ENCODE measurements at places on chromosomes 2 and 18.

DNA sequence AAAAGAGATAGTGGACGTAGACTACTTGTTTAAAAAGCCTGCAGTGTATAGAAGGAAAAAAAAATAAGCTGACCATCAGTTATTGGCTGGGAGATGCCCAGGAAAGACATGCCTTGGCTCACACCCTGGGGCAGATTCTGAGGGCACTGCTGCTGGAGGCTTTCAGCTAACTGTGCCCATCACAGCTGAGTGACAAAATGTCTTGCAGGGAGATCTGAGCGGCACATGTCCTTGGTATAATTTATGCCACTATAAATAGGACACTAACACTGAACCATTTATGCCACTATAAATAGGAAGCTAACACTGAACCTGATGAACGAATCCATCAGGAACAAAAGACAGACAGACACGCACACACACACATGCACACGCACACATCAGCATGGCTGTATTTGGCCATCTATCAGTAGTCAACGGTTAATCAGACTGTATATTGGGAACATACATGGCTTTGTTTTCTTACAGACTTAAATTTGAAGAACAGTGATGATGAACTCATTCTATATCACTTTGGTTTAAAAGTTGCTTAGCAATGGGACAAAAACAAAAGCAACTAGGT lies 68.2 kb upstream of the NOSTRIN start:
- no peak for DNase-seq

- peak; percentile 7 for DNase-seq
These were observed 65.7 kb downstream of the SPRED2 start for GRCh38 chr2:65366595-65367125.

DNA sequence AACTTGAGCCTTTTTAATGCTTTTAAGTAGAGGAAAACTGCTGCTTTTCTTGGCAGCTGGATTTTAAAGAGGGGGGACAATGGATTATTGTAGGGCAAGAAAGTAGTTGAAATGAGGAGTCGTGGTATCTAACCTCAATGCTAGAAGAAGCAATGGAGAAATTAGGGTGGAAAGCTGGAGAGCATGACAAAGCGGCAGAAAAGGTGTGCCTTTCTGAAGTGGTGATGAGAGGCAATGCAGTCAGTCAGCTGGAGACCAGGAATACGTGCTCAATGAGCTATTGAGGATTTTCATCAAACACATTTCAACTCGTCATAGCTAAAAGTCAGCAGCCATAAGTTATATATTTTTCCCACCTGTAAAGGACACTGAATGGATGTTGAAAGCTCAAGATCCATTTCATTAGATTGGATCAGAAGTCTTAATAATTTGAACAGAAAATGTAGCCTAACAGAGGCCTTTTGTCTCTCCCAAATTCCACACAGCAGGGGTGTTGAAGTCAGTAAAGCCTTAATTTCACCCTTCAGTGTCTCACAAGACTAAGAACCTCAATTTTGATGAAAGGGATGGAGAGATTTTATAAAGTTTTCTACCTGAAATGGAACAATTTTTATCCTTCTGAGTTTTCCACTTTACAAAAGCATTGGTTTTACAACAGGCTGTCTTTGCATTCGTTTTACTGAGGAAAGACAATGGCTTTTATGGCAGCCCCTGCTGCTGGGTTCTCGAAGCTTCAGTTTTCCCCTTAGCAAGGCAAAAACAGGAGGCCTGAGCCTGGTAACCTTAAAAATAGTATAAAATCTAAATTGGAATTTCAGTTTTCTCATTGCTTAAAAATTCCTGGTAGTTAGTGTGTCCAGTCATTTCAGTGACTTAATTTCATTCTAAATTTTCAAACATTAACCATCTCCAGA lies 131.1 kb downstream of the CCDC102B start:
- no peak for DNase-seq

GRCh38 chr2:134315471-134315870 lies 61.6 kb downstream of the MGAT5 start:
- DNase-seq, result no peak

DNA sequence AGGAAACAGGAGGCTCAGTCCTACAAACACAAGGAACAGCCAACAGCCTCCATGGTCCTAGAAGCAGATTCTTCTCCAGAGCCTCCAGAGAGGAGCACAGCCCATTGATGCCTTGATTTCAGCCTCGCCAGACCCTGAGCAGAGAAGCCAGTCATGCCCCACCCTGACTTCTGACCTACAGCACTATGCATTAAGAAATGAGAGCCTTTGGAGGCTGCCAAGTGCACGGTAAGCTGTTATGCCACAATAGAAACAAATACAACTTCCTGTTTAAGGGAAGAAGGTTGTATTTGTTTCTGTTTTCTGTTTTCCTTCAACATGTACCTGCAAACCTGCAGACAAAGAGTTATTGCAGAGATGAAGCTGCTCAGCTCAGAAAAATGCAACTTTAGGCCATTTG lies 181.3 kb upstream of the AGAP1 start:
- DNase-seq, result no peak

- no peak for DNase-seq
These were observed 899.7 kb upstream of the VRK2 start for GRCh38 chr2:57146951-57147350.

GRCh38 chr18:63848159-63848558 lies 39.3 kb upstream of the SERPINB2 start:
- peak; percentile 9 for DNase-seq

DNA sequence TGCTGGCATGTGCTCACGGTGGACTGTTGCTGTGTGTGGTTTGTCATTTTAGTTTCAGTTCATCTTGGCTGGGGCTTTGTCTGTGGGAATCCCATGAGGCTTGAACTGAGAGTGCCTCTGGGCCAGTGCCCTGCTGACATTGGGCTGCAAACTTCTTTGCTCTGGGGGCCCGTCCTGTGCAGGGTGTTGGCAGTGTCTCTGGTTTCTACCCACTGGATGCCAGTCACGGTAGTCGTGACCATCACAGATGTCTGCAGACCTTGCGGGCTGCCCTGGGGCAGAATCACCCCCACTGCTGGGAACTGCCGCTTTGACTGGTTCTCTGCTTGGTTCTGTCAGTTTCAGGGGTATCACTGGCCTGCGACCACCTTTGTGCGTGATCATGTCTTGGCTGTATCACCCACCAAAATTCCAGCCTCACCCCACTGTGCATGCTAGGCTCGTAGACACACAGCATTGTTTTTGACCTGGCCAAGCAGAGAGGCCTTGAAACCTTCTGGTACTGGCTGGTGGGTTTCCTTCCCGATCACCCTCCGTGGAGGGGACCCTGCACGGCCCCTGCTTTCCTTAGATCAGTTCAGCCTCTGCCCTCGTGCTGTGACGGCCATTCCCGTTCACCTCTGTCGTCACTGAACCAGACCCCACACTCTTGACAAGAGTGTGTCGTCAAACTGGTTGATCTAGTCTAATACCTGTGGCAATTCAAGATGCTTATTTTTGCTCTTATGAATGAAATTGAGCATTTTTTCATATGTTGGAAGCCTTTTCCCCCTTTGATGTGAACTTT lies 57.6 kb downstream of the KCNG2 start:
- no peak for DNase-seq

DNA sequence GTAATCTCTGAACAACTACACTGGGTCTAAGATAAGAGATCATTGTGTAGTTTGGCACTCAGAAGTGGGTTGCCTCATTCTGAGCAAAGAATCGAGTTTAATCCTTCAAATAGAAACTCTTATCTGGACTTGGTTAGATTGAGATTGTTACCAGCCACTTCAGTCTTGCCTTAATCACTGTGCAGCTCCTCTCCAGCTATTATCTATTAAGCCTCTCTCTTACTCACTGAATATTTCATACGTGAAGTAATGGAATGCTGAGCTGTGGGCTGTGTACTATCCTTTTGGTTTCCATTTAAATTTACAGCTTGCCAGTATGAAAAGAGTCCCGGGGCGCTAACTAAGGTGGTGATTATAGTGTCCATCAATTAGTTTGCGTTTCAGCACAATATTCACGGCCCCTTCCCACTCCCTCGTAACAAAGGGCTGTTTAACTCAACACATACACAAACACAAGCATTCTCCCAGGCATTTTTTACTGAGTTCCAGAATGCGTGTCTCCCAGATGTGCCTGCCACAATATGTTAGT lies 65.7 kb upstream of the NCKAP5 start:
- DNase-seq, result no peak

DNA sequence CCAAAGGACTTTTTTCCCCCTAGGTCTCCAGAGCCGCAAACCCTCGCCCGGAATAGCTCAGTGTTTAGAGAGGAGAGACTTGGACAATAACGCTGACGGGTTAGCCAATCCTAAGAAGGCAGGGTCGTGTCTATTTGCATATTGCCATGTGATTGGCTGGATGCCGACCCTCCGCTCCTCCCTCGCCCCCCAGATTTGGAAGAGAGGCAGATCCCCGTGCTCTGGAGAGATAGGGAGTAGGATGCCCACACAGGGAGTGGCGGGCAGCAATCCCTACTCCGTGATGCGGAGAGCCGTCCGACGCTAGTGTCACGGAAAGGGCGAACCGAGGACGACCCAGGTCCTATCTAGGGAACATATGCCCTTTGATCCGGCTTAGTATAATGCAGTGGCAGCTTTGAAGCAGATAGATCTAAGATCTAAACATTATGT lies 1.4 kb downstream of the WNT6 start:
- no peak for DNase-seq

GRCh38 chr2:150147889-150148683 lies 339.4 kb downstream of the RND3 start:
- no peak for DNase-seq

GRCh38 chr2:192775011-192775410 lies 580.3 kb upstream of the TMEFF2 start:
- no peak for DNase-seq

DNA sequence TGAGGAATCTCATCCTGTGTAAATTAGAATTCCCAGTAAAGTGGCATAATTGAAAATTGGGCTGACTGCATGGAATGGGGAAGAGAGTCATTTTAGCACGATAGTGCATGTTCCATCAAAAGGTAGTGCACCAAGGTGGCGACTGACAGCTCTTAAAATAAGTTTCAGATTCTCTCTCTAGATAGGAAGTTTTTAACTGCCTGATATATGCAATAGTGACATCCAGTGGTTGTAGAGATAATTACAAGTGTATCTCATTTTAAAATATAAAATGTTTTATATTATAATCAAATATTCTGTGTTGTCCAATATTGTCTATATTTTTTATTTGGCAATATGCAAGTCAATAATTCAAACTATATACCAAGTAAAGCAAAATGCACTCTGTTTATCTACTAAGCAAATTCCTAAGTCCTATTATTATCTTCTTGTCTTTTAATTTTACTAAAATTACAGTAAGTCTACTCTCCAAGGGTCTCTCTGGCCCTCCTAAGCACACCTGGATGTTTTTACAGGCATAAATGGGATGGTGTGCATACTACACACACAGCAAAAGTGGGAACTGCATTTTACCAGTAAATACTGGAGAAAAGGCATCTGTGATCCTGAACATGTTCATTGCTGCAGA lies 397.7 kb upstream of the HNRNPA3 start:
- DNase-seq, result peak; percentile 39

DNA sequence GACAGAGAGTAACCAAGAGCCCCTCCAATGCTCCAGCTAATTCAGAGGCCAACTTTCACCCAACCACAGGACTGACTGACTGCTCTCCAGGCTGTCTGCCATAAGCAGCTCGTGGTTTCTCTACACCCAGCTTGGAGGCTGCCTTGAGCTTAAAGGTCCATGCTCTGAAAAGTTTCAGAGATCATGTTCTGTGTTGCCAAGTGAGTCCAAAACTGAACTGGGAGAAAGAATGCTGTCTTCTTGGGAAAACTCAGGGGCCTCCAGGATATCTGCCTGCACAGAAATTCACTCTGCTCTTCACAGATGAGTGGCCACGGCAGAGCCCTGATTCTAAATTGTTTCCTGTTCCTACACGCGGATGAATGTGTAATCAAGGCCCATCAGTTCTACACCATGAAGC lies 51.1 kb downstream of the LPIN2 start:
- DNase-seq, result peak; percentile 32

- peak; percentile 11 for DNase-seq
These were observed 37.6 kb downstream of the C18orf63 start for GRCh38 chr18:74353169-74353775.

- DNase-seq, result no peak
These were observed 171.6 kb downstream of the PLCL1 start for GRCh38 chr2:197975931-197976519.

DNA sequence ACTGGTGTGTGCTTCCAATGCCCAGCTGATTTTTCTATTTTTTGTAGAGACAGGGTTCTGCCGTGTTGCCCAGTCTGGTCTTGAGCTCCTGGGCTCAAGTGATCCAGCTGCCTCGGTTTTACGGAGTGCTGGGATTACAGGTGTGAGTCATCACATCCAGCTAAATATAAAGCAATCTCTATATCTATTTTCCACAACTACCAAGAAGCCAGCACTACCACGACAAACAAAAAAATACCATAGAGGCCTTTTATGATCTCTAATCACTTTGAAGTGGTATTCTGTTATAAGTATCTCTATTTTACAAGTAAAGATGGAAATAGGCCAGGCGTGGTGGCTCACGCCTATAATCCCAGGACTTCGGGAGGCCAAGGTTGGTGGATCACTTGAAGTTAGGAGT lies 34.7 kb downstream of the C2orf74 start:
- no peak for DNase-seq

DNA sequence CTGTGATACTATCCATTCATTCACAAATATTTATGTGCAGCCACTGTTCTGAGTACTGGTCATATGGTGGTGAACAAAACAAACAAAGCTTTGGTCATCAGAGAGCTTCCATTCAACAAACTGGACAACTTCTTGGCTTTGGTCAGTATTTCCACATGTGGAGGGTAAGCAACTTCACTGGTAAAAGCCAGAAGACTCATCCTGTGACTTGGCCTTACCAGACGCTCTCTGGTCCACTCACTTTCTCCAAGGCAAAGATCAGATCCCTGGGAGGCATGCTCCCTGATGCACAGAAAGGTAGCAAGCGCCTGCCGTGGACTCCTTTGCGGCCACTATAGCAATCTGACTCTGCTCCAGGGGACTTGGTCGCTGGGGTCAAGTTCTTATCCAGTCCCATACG lies 179.5 kb downstream of the EN1 start:
- no peak for DNase-seq

- DNase-seq, result no peak
These were observed 97.6 kb downstream of the UXS1 start for GRCh38 chr2:106096299-106097037.

DNA sequence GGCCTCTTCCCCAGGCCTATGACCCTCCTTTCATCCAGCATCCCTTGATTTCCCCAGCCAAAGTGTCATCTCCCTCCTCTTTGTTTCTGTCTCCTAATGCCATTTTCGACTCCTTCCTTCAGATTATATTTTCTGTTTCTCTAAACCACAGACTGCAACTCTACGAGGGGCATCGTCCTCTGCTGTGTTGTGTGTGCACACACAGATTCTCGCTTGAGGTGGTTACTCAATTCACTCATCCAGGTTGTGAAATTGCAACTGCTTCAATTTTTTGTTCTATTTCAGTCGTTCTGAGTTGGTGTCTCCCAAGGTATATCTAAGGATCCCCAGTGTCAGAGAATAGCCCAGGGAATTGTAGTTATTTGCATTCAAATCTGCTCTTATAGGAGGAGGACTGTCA lies 113.5 kb upstream of the NDUFV2 start:
- no peak for DNase-seq
